ENCODE measurements at places on chromosomes 2 and 18.

- no peak for DNase-seq
Measured at GRCh38 chr2:195407783-195408182, 249.2 kb upstream of the SLC39A10 start.

GRCh38 chr2:190529486-190530247 lies 4.9 kb downstream of the NEMP2 start:
- no peak for DNase-seq

DNA sequence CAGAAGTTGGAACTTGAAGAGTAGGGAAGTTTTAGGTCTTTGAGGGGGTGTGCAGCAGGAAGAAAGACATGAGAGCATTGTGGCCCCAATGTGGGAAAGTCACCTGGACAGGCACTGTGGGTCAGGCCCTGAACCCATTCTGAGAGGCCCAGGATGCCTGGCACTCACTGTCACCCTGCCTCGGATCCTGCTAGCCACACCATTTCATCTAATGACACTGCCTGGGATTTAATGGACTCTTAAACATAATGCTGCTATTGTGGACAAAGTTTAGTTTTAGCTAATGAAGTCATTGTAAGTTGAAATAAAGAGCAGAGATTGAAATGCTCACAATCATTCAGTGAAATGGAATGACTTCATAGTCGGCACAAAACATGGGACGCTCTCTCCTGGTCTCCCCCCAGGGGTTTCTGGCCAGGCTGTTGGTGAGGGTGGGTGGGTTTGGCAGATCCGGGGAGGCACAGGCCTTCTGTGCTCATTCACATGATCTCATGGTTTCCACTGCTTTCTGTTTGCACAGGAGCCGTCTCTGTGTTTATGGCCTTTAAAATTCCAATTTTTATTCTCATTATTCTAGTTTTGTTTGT lies 141.8 kb upstream of the KLHL29 start:
- no peak for DNase-seq

- DNase-seq: no peak
Measured at GRCh38 chr2:22885245-22885644, 499.7 kb upstream of the KLHL29 start.

DNA sequence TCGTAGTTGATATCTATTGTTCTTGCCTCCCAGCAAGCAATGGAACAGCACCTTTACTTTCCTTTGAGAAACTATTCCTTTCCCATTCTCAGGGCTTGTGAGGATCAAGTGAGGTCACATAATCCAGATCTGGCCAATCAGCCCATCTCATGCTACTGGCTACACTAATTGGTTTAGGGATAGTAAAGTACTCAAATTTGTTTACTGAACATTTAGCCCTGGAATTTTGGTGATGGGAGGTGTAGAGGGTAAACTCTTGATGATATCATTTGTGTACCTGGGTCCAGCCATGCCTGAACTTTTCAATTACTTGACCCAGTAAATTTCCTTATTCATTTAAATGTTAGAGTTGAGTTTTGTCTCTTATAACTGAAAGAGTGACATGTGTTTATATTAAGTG lies 195.8 kb upstream of the TNP1 start:
- DNase-seq: no peak

DNA sequence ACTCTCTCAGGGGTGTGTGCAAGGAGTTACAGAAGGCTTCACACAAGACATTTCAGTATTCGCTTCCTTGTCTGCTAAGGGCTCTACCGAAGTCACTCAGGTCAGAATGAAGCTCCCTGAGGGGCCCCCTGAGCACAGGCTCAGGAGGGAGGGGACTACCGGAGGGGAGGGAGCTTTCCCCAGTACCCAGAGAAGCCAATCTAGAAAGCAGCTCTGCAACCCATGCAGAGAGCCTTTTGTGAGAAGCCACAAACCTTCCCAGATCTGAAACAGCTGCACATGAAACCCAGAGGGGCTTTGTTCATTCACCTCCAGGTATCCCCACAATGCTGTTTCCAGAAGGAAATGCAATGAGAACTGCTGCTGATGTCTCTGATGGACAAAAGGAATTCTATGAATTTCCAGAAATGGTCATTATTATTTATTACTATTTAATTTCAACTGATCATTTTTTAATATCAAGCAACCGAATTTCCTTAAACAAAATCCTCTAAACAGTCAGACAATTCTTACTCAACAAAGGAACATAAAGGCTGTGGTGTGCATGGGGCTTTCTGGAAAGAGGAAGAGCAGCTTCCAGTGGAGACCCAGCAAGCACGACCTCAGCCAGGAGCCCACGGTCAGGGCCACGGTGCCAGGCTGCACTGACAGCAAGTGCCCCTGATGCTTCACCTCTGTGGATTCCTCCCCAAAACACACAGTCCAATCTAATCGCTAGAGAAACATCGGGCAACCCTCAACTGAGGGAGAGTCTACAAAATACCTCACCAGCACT lies 42.0 kb downstream of the NDUFA10 start:
- no peak for DNase-seq

GRCh38 chr2:205761421-205761820 lies 79.1 kb downstream of the NRP2 start:
- DNase-seq: no peak

DNA sequence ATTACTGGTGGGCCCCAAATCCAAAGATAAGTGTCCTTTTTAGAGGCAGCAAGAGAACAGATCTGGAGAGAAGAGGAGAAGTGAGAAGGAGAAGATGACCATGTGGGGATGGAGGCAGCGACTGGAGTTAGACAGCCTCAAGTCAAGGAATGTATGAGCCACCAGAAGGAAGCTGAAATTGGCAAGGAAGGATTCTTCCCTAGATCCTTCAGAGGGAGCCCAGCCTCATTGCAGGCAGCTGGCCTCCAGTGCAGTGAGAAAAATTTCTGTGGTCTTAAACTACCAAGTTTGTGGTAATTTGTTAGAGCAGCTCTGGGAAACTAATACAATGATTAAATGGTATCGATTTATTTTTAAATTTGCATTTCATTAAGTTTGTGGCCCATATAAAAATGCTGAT lies 167.9 kb downstream of the NCKAP5 start:
- DNase-seq: no peak

- DNase-seq: no peak
Measured at GRCh38 chr2:189408294-189408693, 33.0 kb upstream of the WDR75 start.

DNA sequence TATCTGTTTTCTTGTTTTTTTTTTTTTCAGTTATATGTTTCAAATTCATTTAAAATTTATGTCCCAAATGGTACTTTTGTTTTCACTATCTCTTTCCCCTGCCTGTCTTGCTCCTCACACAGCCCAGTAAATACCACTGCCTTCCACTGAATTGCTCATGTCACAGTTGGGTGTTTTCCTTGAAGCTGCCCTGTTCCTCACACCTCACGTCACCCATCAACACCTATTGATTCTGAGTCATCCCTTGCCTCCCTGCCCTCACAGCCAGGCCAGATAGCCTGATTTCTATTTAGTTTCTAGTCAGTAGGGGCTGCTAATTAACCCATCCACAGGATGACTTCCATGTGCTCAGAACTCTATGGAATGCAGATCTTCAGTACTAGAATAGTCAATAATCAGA lies 25.3 kb downstream of the FSHR start:
- no peak for DNase-seq

DNA sequence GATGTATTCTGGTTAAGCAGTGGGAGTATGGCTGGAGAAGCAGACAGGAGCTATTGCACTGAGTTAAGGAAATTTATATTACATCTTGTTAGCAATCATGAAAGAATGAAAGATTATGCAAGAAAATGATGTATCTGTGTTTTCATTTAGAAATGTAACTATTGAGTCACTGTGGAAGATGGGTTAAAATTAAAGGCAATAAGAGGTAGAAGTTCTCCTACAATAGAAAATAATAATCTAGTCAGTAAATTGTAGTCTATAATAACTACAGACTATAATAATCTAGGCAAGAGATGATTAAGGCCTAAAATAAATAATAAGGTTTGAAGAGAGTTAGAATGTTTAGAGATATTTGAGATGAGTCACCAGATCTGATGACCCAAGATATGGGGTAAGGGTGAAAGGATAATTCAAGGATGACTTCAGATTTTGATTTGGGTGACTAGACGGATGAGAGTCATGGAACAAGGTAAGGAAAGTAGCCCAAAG lies 371.9 kb upstream of the KCNH7 start:
- no peak for DNase-seq

DNA sequence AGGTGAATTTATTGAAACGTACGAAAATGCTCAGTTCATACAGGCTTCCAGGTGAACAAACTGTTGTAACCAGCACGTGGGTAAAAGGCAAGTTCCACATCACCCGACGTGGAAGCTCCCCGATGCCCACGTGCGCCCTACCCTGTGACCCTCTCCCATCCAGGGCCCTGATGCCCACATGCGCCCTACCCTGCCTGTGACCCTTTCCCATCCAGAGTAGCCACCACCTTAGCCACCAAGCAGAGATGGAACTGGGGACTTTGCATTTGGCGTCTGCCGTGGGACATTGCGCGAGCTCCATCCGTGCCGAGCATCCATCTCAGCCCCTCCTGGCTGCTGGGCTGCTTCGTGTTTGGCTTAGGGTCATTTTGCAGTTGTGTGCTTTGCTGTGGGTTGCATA lies 37.5 kb downstream of the ANO7 start:
- DNase-seq: no peak

DNA sequence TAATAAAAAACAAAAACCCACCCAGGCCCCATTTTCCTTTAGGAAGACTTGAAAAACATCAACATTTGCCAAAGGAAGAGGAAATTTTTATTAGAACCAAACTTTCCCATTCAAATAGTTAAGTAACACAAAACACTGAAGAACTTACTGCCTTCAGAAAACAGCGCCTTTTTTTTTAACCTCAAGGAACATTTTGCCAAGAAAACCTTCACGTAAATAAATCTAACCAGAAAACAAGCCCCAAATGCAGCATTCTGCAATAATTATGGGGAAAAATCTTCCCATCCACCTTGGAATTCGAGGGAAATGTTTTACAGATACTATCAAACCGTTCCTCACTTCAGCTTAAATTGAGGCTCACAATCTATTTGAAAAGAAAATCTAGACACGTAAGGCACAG lies 56.4 kb downstream of the ACVR1 start:
- no peak for DNase-seq

GRCh38 chr2:235006986-235007385 lies 55.2 kb downstream of the SH3BP4 start:
- DNase-seq: no peak

DNA sequence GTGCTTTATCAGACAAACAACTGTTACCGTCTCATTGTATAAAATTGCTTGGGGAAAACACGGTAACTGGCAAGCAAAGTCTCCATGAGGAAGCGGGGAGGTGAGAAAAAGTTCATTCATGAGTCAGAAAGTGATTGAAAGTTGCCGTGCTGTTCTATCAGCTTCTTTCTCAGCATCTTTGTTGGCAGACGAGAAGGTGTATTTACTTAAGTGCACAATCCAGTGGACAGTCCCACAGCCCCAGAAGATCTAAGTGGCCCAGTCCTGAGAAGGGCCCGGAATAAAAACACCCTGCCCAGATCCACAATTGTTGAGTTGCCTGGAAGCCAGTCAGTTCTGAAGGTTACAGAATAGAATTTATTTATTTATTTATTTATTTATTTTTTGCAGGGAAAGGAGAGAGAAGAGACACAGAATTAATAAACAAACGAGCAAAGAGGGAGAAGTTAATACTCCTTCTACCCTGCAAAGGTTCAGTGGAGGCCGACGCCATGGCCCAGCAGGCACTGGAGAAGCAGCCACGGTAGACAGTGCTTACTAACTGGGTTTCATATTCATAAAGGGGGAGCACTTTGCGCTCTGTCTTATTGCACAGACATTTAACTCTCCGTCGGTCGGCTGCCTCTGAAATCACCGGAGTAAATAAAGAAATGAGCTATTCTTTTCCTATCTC lies 676.0 kb upstream of the SALL3 start:
- DNase-seq: no peak

GRCh38 chr2:42368817-42369531 lies 8.0 kb upstream of the COX7A2L start:
- no peak for DNase-seq

DNA sequence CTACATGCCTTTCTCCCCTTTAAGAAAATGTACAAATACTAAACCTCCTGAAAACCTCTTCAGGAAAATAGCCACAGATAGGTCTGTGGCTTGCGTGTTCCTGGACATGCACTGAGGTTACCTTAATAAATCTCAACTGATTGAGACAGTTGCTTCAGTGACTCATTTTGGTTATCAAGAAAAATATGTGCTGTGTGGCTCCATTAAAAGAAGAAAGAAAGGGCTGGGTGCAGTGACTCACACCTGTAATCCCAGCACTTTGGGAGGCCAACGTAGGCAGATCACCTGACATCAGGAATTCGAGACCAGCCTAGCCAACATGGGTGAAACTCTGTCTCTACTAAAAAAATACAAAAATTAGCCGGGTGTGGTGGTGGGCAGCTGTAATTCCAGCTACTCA lies 27.1 kb downstream of the CREG2 start:
- no peak for DNase-seq

GRCh38 chr18:45551142-45551815 lies 64.0 kb upstream of the SLC14A2 start:
- no peak for DNase-seq

DNA sequence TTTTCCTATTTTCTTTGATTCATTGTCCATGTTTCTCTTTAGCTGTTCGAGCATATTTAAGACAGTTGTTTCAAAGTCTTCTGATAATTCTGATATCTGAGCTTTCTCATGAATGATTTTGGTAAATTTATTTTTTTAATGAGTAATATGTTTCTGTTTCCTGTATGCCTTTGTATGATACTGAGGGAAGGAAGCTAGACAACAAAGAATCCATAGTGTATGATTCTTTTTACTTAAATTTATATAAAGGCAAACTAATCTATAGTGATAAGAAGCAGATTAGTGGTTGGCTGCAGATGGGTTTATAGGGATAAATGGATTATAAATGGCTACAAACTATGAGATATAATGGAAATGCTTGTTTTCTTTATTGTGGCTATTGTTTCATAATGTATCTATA lies 352.7 kb upstream of the CDH2 start:
- DNase-seq: no peak

DNA sequence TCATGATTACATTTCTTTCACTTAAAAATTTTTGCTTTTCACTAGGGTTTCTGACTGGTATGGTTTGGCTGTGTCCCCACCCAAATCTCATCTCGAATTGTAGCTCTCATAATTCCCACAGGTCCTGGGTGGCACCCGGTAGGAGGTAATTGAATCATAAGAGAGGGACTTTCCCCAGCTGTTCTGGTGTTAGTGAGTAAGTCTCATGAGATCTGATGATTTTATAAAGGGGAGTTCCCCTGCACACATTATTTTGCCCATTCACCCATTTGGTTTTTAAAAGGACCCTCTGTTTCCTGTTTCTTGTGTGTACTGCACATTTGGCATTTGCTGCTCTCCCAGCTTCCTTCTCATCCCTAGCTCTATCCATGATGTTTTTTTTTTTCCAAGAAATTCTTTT lies 27.8 kb upstream of the NETO1 start:
- no peak for DNase-seq

- DNase-seq: no peak
Measured at GRCh38 chr18:74510770-74511095, 14.6 kb downstream of the CNDP2 start.

DNA sequence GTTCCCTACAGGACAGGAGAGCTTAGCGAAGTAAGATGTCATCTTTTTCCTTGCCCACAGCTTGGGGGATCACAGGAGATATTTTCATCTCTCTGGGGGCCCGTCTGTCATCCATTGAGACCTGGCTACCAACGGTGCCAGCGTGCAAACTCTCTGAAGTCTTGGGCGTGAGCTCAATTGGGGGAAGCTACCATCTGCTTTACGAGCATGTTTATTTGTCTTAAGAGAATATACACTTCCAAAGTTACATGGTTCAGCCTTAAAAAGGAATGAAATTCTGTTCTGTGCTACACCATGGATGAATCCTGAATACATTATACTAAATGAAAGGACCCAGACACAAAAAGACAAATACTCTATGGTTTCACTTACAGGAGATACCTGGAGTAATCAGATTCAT lies 13.6 kb downstream of the SAG start:
- DNase-seq: no peak

GRCh38 chr18:56157541-56157940 lies 480.9 kb downstream of the TXNL1 start:
- DNase-seq: no peak
